ENCODE measurements at places on chromosomes 4 and X. TPM values are rescaled to one million over a fixed set of nuclear protein-coding genes. Genes with fewer than 3 reads are reported as not detected.

GRCh38 chr4:185305979-185306442 lies 89.7 kb downstream of the LRP2BP start:
- no peak overlapping the region for H3K4me3 ChIP-seq
- peak overlapping the region; percentile 70 for H3K27ac ChIP-seq
- DNase-seq = peak; percentile 29
- H3K4me1 ChIP-seq = peaks cover 41% of the 10 kb centered on the region
- no peaks in the 10 kb centered on the region for H3K36me3 ChIP-seq

DNA sequence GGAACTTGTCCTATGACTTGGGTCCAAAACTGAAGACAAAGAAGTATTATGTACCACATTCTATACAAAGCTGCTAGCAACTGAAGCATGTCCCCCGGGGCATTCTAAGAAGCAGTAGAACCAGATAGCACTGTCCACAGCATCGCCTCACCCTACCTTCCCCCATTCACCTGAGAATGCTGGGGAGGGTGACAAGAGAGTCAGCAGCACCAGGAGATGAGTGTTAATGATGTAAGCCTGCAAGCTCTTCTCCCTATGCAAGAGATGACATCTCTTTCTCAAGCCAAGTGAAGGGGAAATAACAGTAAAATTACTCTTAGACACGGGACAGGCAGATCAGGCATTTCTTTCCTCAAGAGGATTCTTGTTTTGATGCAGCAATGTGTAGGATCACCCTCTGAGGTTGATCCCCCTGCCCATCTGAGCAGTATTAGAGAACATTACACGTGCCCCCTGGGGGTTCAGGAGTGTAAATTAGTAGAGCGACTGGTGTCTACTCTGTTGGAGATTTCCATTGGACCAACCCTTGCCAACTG lies 13.9 kb upstream of the TLR1 start:
- H3K27ac ChIP-seq = no peak overlapping the region
- no peak overlapping the region for H3K4me3 ChIP-seq
- H3K27me3 ChIP-seq = no peaks in the 10 kb centered on the region
- no peaks in the 10 kb centered on the region for H3K36me3 ChIP-seq
- no peak for DNase-seq
- H3K4me1 ChIP-seq = no peaks in the 10 kb centered on the region

DNA sequence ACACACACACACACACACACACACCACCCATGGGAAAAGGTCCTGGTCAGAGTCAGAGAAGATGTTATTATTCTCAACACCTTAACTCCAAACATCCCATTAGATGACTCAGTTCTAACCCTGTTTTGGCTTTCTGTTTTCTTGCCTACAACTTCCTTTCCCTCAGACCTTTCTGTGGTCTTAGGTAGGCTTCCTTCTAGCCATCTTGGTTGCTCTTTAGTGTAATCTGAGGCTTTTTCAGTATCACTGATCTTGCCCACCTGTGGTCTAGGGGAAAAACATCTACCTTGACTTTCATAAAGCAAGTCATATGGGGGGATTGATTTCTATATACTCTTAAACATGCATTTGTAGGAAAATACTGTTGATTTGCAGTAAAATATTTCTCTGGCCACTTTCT lies 56.9 kb downstream of the ATG4A start:
- no peak overlapping the region for H3K4me3 ChIP-seq
- H3K36me3 ChIP-seq = no peaks in the 10 kb centered on the region
- no peak overlapping the region for H3K27ac ChIP-seq
- DNase-seq = no peak
- no peaks in the 10 kb centered on the region for H3K27me3 ChIP-seq

- DNase-seq = no peak
- H3K27ac ChIP-seq = no peak overlapping the region
Observed at GRCh38 chr4:111806331-111806730, 338.9 kb upstream of the FAM241A start.

DNA sequence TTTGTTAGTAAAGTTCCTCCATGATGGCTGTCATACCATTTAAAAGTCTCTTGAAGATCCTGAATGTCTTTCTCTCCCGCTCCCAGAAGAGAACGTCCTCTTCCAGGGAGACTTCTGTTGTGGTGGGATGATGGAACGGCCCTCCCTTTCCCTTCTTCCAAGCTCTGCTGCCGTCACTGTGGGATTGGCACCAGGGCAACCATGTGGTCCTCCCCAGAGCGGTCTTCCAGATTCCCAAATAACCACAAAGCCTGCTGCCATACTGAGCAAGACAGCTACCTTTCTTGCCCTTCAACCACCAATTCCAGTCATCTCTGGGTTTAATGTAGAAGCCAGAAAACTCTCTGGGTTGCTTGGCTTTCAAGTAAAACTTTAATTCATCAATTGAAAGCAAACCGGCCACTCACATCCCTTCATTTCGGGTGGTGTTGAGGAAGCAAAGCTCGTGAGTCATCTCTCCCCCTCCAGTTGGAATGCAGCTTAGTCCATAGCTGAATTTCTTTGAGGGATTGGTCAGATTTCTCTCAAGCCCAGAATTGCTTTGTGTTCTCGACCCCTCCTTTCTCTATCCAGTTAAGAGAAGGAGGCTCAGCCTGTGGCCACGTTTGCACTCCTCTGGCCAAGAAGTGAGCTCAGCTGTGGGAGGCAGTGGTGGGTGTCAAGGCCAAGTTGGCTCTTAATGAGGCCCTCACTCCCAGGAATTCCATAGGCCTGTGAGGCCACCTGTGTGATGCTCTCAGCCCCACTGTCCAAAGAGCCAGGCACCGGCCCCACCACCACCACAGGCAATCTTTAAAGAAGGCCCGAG lies 36.9 kb downstream of the FHDC1 start:
- H3K4me3 ChIP-seq = no peak overlapping the region
- no peak overlapping the region for H3K27ac ChIP-seq
- DNase-seq = no peak
- no peaks in the 10 kb centered on the region for H3K27me3 ChIP-seq
- H3K4me1 ChIP-seq = peaks cover 8% of the 10 kb centered on the region
- H3K36me3 ChIP-seq = peaks cover 21% of the 10 kb centered on the region

DNA sequence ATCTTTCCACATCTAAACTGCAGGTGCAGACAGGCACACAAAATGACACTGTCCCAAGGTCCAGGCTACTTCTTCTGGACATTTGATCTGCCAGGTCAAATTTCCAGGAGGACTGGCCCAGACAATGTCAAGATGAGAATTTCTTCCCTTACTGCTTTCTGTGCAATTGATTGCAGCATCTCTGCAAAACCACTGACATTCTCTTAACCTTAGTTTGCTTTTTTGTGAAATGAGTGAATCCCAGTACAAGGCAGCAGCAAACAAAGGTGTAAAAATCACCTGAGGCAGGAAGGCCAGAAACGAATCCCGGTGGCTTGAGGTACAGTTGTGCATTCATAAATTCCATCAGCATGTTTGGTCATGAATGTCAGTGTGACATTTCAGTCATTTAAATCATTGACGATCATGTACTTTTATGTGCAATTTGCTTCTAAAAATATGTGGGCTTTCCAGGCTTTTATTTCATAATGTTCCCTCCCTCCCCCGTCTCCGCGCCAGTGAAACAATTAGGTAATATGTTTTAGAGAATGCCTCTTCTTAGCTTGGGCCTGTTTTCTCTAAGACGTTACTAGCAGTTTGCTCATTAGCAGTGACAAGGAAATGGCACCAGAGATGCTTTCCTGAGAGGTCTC lies 39.1 kb downstream of the NHS start:
- H3K36me3 ChIP-seq = no peaks in the 10 kb centered on the region
- no peak overlapping the region for H3K4me3 ChIP-seq
- no peaks in the 10 kb centered on the region for H3K4me1 ChIP-seq

GRCh38 chrX:96182366-96182765 lies 502.3 kb upstream of the DIAPH2 start:
- H3K27ac ChIP-seq = no peak overlapping the region
- no peaks in the 10 kb centered on the region for H3K36me3 ChIP-seq
- H3K4me1 ChIP-seq = no peaks in the 10 kb centered on the region
- H3K27me3 ChIP-seq = no peaks in the 10 kb centered on the region
- H3K4me3 ChIP-seq = no peak overlapping the region

GRCh38 chr4:148354186-148354585 lies 88.0 kb downstream of the NR3C2 start:
- H3K27ac ChIP-seq = no peak overlapping the region
- no peaks in the 10 kb centered on the region for H3K27me3 ChIP-seq
- no peak for DNase-seq
- no peak overlapping the region for H3K4me3 ChIP-seq
- H3K36me3 ChIP-seq = no peaks in the 10 kb centered on the region

- H3K4me1 ChIP-seq = no peaks in the 10 kb centered on the region
- no peak for DNase-seq
- H3K36me3 ChIP-seq = no peaks in the 10 kb centered on the region
- H3K27ac ChIP-seq = no peak overlapping the region
Observed at GRCh38 chrX:109281483-109282275, 200.2 kb downstream of the GUCY2F start.

- no peaks in the 10 kb centered on the region for H3K27me3 ChIP-seq
- no peaks in the 10 kb centered on the region for H3K36me3 ChIP-seq
- H3K4me1 ChIP-seq = no peaks in the 10 kb centered on the region
- H3K4me3 ChIP-seq = no peak overlapping the region
Observed at GRCh38 chrX:10859353-10859752, 239.0 kb upstream of the MID1 start.

DNA sequence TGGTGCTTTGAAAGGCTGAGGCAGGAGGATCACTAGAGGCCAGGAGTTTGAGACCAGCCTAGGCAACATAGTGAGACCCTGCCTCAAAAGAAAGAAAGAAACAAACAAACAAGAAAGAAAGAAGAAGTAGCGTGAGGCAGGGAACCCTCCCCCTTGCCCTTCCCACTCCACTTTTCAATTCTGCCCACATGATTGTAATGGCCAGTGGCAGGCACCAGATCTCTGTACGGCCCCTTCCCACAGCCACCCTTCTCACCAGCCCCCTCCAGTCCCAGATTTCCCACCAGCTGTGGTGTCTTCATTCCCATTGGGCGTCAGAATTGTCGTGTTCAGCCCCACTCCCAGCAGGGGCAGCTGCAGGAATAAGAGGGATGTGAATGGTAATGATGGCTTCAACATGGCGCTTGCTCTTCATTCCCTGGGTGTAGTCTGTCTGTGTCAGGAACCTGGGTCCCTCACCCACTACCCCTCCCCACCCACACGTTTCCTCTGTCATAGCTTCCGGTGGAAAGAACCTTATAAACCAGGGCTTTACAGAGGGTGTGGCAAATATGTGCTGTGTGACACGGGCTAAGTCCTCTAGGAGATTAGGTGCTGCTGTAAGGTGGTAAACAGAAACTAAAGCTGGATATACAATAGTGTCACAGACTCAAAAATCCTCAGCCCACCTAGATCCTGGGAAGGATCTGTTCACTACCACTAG lies at the start of gene IL2RG:
Gene IL2RG (minus strand): TSS at position 437 of the 703 bp plus-strand sequence. CDS start 38 bp downstream, at position 399.
- H3K36me3 ChIP-seq = no peaks in the 10 kb centered on the region
- no peak within 1 kb of the TSS for H3K27ac ChIP-seq
- H3K4me1 ChIP-seq = no peaks in the 10 kb centered on the region
- no peaks in the 10 kb centered on the region for H3K27me3 ChIP-seq

- H3K4me3 ChIP-seq = no peak overlapping the region
- H3K4me1 ChIP-seq = no peaks in the 10 kb centered on the region
- no peak for DNase-seq
- no peak overlapping the region for H3K27ac ChIP-seq
Observed at GRCh38 chr4:125992891-125993290, 678.1 kb downstream of the FAT4 start.

DNA sequence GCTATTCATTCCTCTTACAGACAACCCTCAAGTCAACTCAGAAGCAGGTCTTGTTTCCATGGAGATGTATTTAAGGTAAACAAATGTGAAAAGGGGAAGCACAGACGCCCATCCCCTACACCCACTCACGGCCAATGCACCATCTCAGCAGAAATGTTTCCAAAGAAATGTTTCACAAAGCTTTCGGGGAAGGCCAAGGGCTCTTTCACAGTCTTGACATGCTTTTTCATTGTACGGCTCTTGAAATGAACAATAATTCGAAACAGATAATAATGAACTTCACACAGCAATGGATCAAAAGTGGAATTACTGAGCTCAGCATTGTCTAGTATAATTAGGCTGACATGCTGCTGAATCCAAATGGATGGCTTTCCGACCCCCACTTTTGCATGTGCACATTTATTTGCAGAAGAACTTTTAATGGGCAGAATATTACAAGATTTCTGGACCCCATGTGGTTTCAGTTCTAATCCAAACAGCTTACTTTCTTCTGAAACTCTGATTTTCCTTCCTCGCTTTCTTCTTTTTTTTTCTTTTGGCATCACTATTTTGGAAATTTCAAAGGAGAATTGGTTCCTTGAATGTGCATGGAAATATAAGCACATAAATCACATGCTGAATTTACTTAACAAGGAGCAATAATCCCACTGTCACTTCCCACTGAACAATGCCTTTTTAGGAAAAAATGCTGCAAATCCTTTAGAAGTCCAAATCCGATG lies 160.9 kb downstream of the SMIM20 start:
- no peak for DNase-seq
- H3K27ac ChIP-seq = no peak overlapping the region
- H3K27me3 ChIP-seq = no peaks in the 10 kb centered on the region

DNA sequence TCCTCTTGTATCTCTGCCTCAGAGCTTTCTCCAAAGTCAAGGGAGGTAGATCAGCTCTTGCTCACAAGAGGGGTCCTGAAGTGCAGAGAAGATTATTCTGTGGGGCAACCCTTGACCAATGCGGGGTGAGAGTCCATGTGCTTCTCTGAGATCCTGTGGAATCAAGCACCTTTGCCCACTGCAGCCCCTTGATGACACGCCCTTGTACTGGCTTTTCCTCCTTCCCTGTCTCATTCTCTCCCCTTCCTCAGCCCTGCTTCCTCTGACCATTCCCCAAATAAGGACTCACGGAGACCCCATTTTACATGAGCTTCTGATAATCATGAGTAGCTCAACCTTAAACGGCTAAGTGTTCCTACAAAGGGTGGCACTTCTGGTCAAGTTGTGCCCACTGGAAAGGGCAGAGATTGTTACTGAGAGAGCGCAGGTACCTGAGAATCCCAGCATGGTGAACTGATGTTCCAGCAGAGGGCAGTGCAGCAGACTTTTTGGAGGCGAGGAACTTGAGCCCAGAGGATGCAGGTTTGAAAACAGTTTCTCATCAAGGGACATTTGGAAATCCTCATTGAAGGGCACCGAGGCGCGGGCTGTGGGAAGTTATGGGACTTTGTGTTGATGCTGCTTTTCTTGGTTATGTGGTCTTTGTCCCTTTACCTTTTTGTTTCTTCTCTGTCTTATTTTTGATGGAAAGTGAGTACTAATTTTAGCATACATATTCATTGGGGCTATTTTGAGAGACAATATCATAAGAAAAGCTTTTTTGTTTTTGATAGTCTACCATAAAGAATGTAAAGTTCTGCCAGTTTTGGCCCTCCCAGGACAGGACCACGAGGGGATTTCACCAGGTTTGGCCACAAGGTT lies 201.3 kb downstream of the RBM46 start:
- H3K36me3 ChIP-seq = no peaks in the 10 kb centered on the region
- H3K4me3 ChIP-seq = no peak overlapping the region
- no peaks in the 10 kb centered on the region for H3K4me1 ChIP-seq
- no peaks in the 10 kb centered on the region for H3K27me3 ChIP-seq
- H3K27ac ChIP-seq = no peak overlapping the region

Gene UCHL1
- 139 TPM for total RNA-seq

Gene CPXCR1
- not detected for total RNA-seq

Gene CYP4V2
- 66.9 TPM for total RNA-seq

Gene NDP
- not detected for total RNA-seq

Gene DMRTC1B
- total RNA-seq = 2.1 TPM

Gene STK32B
- 6.1 TPM for total RNA-seq

Data from thyroid gland (tissue), 4 donors.